HL-60 (cell line): ENCODE measurements at places on chromosomes 7 and 10.

- DNase-seq = no peak
These were observed 96.3 kb downstream of the ALOX5 start for GRCh38 chr10:45470098-45471012.

GRCh38 chr7:64312826-64313225 lies 935 bp upstream of the ZNF736 start:
- no peak for DNase-seq

- no peak for DNase-seq
These were observed 82.8 kb upstream of the C7orf33 start for GRCh38 chr7:148507787-148508186.

DNA sequence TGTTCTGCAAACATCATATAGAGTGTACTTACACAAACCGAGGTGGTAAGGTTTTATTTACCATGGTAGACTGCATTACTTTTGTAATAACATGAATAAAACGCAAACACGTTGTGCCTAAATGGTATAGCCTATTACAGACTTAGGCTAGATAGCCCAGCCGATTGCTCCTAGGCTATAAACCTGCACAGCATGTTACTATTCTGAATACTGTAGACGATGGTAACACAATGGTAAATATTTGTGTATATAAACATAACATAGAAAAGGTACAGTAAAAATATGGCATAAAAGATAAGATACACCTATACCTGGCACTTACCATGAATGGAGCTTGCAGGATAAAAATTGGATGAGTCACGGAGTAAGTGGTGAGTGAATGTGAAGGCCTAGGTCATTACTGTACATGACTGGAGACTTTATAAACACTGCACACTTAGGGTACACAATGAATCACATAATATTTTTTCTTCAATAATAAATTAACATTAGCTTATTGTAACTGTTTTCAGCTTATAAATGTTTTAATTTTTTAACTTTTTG lies 16.3 kb downstream of the AKR1D1 start:
- DNase-seq = no peak

DNA sequence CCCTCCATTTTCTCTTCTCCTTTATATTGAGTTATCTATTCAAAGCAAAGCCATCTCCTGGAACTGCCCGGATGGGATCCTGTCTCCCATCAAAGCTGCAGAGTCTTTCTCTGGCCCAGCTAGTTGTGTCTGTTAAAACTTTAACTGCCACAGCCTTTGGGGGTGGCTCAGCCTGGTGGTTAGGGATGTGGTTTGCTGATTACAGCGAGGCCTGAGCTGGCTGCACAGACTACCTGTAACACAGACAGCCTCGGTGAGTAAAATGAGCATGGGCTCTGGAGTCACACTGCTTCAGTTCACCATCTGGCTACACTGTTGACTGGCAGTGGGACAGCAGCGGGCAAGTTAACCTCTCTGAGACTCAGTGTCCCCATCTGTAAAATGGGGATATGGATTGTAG lies 18.4 kb upstream of the HABP2 start:
- DNase-seq = no peak

GRCh38 chr7:91020636-91021385 lies 243.4 kb upstream of the FZD1 start:
- DNase-seq = no peak

- DNase-seq = no peak
These were observed 175.9 kb downstream of the POU6F2 start for GRCh38 chr7:39153647-39154046.

- DNase-seq = no peak
These were observed 31.6 kb upstream of the C10orf67 start for GRCh38 chr10:23376229-23376655.

- no peak for DNase-seq
These were observed 137.4 kb upstream of the PTN start for GRCh38 chr7:137480824-137481365.

- no peak for DNase-seq
These were observed 1307.7 kb upstream of the LRRTM3 start for GRCh38 chr10:65618126-65618525.

DNA sequence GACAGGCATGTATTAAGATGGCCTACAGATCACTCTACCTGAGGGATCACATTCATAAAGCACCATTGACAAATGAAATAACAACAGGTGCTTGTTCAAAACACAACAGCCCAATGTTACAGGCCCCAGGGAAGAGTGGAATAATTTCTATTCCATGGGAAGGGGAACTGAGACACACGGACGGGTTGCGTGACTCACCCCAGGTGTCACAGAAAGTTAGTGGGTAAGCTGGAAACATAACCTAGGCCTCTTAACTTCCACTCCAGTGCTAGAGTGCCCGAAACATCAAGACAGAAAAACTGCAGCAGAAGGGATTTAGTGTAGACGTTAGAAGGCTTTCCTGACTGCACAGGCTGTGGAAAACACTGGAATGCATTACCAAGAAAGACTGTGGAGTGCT lies 48.3 kb downstream of the SLC37A3 start:
- no peak for DNase-seq

GRCh38 chr10:116741391-116742351 lies 695 bp downstream of the HSPA12A start:
- DNase-seq = no peak

DNA sequence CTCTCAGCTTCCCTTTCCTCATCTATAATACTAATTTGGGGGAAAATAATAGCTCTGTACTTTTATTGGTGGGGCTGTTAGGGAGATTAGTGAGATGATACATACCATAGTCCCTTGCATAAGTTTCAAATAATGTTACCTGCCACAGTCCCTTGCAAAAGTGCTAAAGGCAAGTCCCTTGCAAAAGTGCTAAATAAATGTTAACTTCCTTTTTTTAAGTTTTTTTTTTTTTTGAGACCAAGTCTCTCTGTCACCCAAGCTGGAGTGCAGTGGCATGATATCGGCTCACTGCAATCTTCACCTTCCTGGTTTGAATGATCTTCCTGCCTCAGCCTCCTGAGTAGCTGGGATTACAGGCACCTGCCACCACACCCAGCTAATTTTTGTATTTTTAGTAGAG lies 43.4 kb upstream of the SRGN start:
- DNase-seq = peak; percentile 75

DNA sequence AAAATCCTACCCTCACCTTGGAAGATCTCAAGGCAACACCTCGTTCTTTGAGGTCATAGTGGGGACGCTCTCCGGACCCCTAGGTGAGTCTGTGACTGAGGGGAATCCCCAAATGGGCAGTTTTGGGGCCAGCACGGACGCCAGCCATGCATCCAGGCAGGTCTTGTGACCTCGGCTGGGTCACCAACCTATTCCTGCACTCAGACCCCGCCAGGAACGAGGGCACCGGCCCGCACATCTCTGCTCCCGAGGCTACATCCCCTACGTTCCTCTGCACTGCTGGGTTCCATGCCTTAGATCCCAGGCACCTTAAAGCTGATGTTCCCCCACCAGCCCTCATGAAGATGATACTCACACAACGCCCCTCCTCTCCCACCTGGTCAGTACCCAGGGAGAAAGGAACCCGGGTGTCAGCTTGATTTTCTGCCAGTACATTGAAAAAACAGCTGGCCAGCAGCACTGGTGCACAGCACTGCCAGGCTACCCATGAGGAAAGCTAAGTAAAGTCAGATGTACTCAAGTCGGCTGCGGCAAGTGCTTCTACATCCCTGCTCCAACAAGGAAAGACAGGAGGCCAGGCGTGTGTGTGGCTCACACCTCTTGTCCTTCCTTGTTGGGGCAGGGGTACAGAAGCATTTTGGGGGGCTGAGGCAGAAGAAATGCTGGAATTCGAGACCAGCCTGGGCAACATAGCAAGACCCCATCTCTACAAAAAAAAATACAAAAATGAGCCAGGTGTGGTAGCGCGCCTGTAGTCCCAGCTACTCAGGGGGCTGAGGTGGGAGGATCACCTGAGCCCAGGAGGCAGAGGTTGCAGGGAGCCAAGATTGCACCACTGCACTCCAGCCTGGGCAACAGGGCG lies 48.1 kb downstream of the DIP2C start:
- no peak for DNase-seq

DNA sequence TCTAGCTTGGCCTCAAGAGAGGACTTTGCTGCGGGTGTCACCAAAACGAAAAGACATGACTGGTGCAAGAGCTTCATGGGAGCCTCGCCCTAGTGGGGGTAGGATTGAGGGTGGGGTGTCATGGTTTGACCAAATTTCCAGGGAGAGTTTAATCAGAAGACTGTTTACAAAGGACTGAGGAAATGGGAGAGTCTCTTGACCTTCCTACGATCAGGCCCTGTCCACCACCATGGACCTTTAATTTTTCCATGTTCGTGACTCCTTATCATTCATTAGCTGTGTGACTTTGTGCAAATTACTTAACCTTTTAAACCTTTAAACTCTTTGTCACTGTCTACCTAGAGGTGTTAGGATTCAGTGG lies 23.0 kb downstream of the AKR1E2 start:
- no peak for DNase-seq

GRCh38 chr7:47100817-47101435 lies 481.0 kb downstream of the TNS3 start:
- DNase-seq = peak; percentile 17

DNA sequence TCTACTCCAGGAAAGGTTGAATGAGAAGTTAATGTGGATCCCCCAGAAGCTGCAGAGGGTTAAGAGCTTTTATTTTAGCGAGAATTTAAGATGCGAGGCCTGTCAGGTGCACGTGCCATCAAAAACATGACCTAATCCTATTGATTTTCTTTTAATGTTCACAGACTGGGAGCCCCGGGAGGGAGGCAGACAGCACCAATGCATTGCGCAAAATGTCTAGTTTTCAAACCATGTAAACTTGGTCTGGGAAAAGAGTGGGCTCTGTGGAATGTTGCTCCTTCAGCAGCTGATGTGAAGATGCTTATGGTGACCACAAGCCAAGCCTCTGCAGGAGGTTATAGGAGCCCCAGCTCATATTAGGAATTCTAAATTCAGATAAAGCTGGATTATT lies 172.0 kb upstream of the ITGB1 start:
- no peak for DNase-seq

GRCh38 chr10:79418886-79419595 lies 26.4 kb downstream of the ZCCHC24 start:
- no peak for DNase-seq

DNA sequence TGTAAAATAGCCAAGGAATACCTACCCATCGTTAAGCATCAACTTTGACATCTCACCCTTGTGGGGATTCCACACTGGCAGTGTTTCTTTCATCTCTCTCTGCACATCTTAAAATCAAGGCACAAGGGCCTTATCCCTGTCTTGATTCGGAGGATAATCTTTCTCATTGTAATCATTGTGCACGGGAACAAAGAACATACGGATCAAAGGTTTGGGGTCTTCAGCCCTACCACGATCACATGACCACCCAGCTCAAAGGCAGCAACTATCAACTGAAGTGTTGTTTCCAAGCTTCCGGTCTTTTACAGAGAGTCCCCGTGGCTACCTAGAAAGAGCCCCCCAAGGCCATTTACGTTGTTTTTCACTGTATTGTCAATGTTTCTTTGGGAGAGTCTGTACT lies 11.9 kb downstream of the FGFBP3 start:
- DNase-seq = no peak
